ENCODE measurements at places on chromosomes 1 and 21.

DNA sequence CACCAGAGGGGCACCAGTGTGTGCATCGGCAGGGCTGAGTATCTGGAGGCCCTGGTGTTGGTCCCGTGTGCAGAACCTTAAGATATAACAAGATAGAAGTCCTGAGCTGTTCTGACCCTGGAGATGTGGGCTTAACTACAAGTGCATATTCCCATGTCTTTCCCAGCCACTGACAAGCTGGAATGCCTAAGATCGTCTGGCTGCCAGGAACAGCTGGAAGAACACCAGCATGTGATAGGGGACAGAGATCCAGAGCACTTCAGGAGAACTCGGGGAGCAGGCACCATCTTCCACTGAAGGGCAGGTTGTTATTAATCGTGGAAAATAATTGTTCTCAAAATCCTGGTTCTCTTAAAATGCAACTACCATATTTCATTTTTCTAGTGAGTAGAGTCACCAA is 419.9 kb upstream of the RUNX1 start:
- DNase-seq: no peak

DNA sequence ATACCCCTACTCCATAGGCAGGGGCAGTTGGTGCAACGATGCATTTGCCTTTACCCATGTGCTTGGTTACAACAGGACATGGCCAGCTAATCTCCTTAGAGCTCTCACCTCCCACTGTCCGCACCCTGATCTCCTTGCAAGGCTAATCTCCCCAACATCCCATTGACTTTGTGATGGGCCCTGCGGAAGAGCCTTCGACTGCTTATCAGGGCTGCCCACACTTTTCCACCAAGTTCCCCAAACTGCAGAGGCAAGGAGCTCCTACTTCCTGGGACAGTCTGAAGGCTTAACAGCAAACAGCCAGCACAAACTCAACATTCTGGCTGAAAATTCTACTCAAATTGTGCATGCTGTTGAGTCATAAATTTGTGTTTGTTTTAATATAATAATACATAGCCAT is 36.0 kb downstream of the C1orf94 start:
- no peak for DNase-seq

- no peak for DNase-seq
Measured at GRCh38 chr1:64664299-64664698, 80.6 kb upstream of the RAVER2 start.

- no peak for DNase-seq
Measured at GRCh38 chr1:177505905-177506590, 335.3 kb downstream of the BRINP2 start.

- DNase-seq: no peak
Measured at GRCh38 chr1:162028726-162029125, 5.1 kb upstream of the OLFML2B start.

- DNase-seq: no peak
Measured at GRCh38 chr1:158485455-158485854, 13.4 kb downstream of the OR10R2 start.

GRCh38 chr1:86775395-86775794 is 71.0 kb downstream of the SH3GLB1 start:
- DNase-seq: no peak

- no peak for DNase-seq
Measured at GRCh38 chr1:107439567-107439966, 298.7 kb downstream of the NTNG1 start.

DNA sequence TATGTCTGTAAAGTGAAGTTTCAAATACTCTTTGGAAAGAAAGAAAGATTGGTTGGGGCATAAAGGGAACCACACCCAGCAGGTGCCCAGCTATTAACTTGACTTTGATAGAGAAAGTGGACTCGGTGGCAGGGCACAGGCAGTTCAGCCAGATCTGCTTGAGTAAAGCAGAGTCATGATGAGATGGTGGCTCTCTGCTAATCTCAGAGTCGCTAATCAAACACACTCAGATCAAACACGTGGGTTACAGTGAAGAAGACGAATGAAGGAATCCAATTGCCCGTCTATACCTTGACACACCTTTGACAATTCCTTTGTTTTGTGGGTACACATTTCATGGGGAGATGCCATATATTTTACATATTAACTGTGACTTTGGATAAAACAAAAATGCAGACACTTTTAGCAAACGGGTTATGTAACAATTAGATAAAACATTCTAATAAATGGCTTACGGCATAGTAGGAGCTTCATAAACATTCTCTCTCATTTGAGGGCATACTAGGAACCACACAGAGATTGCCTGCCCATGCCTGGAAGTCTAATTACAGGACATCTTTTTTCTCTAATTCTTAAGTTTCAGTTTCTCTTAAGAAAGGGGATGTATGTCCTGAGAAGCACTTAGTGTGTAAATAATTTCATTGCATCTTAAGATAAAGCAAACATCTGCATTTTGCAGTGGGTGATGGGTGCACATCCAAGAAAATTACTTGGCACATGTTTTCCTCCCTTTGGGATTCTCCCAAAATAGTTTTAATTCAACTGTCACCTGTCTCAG is 7.2 kb downstream of the CBR1 start:
- DNase-seq: no peak

DNA sequence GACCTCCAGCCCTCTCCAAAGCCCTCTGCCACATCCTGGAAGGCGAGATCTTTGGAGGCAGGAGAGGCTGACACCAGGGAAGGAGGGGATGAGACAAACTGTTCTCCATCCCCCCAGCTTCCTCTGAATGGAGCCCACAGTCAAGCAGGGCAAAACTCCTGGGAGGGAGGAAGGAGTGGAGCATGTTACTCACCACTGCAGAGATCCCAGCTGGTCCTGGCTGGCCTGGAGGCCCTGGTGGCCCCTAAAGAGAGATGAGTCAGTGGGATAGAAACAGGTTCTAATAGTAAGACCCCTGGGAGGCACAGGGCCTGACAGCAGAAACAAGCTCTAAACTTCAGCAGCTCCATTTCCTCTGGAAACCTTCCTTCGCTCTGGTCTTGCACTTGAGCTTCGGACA is 14.0 kb upstream of the PEF1 start:
- DNase-seq: no peak

DNA sequence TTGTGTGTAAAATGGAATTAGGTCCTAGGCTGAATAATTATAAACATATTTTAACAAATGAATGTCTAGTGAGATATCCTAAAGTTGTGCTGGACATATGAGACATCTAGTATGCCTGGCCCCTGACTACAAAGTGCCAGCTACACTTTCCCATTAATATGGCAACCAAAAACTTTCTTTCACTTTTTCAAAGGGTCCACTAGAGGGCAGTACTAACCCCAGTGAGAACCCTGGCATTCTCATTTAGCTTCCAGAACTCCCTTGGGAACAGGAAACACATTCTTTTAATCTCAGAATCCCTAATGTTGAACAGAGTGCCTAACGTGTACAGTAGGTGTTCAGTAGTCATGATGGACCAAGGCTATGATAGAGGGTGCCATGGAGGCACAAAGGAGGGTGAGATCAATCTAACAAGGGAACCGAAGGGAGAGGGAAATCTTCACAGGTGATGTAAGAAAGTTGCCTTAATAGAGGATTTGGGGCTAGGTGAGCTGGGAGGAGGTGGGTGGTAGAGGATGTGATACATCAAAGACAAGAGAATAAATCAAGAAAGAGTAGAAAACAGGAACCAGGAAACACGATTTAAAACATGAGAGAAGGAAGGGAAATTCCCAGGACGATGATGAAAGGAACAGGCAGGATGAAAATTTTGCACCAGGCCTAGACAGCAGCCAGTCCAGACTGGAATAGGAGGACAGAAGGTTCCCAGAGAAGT is 41.6 kb downstream of the NSL1 start:
- DNase-seq: no peak

GRCh38 chr1:32454726-32455125 is 10.1 kb upstream of the ZBTB8B start:
- DNase-seq: no peak

- DNase-seq: no peak
Measured at GRCh38 chr1:43951021-43951985, 4.6 kb downstream of the IPO13 start.

GRCh38 chr1:219075121-219075879 is 98.4 kb upstream of the LYPLAL1 start:
- DNase-seq: no peak

GRCh38 chr1:12405325-12406210 is 175.7 kb downstream of the VPS13D start:
- no peak for DNase-seq

Measured in esophagus squamous epithelium (tissue), 5 donors.